Mesenteric fat pad (tissue), 1 donor: ENCODE measurements at places on chromosomes 1 and 21. TPM values are rescaled to one million over a fixed set of nuclear protein-coding genes. Genes with fewer than 3 reads are reported as not detected.
A peak's percentile ranks its signal among the peaks of the same experiment; 100 is the strongest.

GRCh38 chr1:166840309-166841274, 1.3 kb downstream of the POGK start:
- DNase-seq, result no peak

GRCh38 chr1:22470227-22470626, 18.6 kb downstream of the ZBTB40 start:
- DNase-seq, result no peak

DNA sequence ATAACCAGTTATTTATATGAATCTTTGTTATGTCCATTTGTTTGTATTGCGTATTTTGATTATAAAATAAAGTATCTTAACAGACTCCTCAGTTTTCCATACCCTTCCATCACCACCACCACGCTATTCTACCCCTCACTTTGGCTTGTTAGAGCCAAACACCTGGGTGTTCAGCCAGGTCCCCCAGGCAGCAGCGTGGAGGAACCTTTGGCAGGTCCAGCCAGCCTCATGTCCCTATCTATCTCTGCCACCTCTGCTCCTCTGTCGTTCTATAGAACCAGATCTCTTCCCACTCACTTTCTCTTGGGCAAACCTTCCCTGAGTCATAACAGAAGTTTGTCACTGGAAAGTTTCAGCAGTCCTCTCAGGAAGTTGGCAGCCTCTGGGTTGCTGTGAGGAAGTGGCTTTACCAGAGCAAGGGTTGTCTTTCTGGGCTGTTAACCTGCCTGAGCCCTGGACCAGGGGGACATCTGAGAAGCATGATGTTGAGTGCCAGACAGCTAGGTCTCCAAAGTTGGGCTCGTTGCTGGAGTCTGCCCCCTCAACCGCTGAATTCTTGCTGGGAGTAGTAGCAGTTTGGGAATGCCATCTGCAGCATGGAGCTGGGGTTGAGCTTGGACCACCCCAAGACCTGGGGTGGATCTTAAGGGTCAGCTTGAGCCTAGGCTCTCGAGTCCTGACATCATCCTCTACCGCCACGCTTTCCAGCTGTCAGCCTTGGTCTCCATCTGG, 996 bp upstream of the SH3BGRL3 start:
- DNase-seq, result no peak

DNA sequence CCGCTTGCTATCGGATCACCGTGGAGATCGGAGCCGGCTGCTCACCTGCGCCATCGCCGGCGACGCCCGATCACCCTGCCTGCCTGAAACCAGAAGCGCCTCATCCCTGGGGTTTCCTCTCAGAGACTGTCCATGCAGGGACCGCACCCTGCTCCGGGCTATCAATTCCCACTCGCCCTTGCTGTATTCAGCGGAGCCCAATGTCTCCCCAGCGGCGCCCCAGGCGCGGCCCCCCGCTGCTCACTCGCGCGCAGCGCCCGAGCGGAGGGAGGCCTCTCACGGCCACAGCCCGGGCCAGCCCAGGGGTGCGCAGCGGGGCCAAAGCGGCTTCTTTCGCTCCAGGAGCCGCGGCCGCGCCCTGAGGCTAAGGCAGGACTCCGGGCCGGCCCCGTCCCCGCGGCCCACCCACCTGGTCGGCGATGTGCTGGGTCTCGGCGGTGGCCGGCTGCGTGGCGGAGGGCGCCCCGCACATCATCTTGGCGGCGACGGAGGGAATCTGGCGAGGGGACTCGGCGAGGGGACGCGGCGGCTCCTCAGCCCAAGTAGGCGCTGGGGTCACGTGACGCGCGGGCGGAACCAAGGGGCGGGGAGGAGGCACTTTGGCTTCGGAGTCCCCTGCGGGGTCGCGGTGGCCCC, at the start of gene CSTB:
TSS of gene CSTB (minus strand) at position 514 of the 636 bp plus-strand sequence. CDS start at position 475, 39 bp downstream.
- DNase-seq, result peak; percentile 95

DNA sequence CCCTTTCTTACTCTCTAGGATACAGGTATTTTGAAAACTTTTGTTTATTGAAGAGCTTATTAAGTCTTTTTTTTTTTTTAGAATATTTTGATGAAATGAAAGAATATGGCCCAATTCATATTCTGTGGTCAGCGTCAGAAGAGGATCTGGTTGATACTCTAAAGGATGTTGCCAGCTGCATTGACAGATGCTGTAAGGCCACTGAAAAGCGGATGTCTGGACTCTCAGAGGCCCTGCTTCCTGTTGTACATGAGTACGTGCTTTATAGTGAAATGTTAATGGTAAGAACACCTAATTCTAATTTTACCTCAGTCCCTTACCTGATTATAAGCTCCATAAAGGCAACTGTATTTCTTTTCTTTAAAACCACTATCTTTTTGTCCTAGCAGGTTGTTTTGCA, 37.1 kb downstream of the SNX7 start:
- no peak for DNase-seq

- no peak for DNase-seq
Measured at GRCh38 chr1:98181036-98181764, 260.4 kb upstream of the DPYD start.

GRCh38 chr1:205017001-205017400, 26.0 kb upstream of the CNTN2 start:
- no peak for DNase-seq

- DNase-seq, result no peak
Measured at GRCh38 chr21:44637018-44637850, at the start of gene KRTAP10-10. Gene KRTAP10-10 (plus strand): TSS chr21:44637356. CDS start chr21:44637418, 62 bp downstream.

DNA sequence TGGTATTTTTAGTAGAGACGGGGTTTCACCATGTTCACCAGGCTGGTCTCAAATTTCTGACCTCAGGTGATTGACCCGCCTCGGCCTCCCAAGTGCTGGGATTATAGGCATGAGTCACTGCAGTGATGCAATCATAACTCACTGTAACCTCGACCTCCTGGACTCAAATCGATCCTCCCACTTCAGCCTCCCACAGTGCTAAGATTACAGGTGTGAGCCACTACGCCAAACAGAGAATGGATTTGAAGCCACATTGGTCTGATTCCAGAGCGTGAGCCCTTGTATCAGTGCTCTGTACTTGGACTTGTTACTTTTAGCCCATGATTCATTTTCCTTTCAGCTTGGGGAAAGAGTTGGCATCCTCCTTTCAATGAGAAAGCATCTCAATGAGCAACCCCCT, 14.9 kb upstream of the ZNF683 start:
- DNase-seq, result no peak

DNA sequence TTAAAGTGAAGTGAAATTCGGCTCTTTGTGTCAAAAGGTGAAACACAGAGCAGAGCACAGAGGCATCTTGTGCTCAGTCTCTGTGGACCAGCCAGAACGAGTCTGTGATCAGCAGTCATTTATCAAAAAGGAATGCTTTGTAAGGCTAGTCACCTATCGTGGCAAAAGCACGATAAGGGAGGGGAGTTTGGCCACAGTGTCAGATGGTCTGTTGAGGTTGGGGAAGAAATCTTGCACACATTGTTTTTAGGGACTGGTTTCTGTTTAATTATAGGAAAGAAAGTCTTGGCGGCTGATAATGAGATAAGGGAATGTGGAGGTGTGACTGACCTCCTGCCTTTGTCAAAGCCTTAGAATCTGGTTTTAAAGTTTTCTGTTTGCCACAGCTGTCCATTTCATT, 58.2 kb upstream of the KIAA1614 start:
- DNase-seq, result no peak

- no peak for DNase-seq
Measured at GRCh38 chr1:202593845-202594244, 116.4 kb downstream of the SYT2 start.

GRCh38 chr1:3924825-3925220, 24.8 kb upstream of the C1orf174 start:
- DNase-seq, result no peak

GRCh38 chr21:34790834-34791233, 122.0 kb downstream of the CLIC6 start:
- no peak for DNase-seq

- DNase-seq, result no peak
Measured at GRCh38 chr1:153774780-153775457, at the start of gene SLC27A3. Gene SLC27A3 (plus strand): TSS chr1:153775407. CDS start chr1:153775498, 91 bp downstream.

The DCDC2B gene
- total RNA-seq, result not detected

The SLC6A9 gene
- total RNA-seq, result 2.2 TPM

The B3GALT5 gene
- total RNA-seq, result 0.06 TPM

The PEX11B gene
- total RNA-seq, result 13.9 TPM

The SLC44A5 gene
- total RNA-seq, result 0.10 TPM
